Central memory CD4-positive, alpha-beta T cell (primary cell): ENCODE measurements at places on chromosomes 11 and 22.
A peak's percentile ranks its signal among the peaks of the same experiment; 100 is the strongest.

GRCh38 chr11:109747839-109748238 is 325.8 kb downstream of the C11orf87 start:
- DNase-seq: no peak

DNA sequence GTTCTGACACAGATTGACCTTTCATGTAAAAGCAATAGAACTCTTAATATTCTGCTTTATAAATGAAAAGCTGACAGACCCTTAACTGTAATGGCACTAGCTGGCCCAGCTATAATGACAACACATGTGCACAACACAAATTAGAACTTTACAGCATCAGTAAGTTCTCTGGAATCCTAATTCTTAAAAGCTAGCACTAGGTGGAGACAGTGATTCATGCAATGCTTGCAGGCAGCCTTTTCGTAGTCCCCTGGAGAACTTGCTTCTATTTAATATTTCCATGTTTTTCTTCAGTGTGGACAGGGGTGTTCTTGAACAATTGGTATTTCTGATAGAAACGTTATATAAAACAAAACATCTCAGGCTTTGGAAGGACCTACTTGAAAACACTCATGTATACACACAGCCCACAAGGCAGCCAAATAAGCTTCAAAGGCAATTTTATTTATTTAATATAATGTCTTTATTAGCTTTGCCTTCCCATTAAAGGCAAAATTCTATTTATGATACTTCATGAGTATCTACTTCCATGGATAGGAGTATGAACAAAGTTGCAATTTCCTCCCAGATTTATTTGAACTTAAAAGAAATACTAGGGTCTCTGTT is 374.3 kb upstream of the MPPED2 start:
- no peak for DNase-seq

DNA sequence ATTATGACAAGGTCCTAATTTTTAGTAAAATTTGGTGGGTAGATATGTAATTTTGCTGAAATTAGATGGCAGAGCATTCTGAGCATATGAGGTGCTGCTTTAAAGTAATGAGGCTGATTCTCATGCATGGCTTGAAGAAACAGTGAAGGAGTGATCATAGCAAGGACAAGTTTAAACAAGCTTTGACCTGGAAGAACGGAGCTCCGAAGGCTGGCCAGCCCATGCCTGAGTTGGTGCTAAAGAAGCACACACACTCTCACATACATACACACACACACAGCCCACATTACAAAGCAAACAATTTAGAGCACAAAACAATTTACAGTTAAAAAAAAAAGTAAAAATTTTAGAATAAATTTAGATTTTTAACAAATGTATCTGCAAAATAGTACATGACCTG is 150.7 kb downstream of the DCDC1 start:
- DNase-seq: no peak

GRCh38 chr11:96367342-96367741 is 22.4 kb downstream of the CCDC82 start:
- no peak for DNase-seq

- no peak for DNase-seq
These were observed 35.3 kb downstream of the LIF start for GRCh38 chr22:30211124-30211820.

GRCh38 chr11:112388496-112388895 is 127.8 kb upstream of the PLET1 start:
- DNase-seq: no peak

GRCh38 chr22:48429446-48430020 is 1398.1 kb downstream of the BRD1 start:
- no peak for DNase-seq

- DNase-seq: peak; percentile 73
These were observed at the start of gene RNASEH2C for GRCh38 chr11:65720211-65720934. Gene RNASEH2C, minus strand, starts transcription at chr11:65720798. Its CDS starts 40 bp downstream, at chr11:65720758.

GRCh38 chr22:49155770-49156580 is 671.7 kb downstream of the BRD1 start:
- DNase-seq: no peak

DNA sequence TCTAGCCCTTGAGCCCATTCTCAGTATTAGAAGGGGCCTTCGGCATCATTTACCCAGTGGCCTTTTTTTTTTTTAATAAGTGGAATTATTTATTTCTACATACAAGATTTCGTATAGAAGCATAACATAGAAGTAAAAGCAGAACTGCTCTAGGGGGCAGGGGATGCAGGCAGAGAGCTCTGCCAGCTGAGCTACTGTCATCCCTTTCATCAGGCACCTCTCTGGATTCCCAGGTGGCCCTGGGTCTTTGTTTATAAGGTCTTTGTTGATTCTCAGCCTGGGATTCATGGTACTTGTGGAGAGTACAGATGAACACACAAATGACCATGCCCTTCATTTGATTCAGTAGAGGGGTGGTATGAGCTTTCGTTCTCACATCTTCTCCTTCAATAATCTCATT is 66.4 kb downstream of the GAB2 start:
- DNase-seq: no peak

DNA sequence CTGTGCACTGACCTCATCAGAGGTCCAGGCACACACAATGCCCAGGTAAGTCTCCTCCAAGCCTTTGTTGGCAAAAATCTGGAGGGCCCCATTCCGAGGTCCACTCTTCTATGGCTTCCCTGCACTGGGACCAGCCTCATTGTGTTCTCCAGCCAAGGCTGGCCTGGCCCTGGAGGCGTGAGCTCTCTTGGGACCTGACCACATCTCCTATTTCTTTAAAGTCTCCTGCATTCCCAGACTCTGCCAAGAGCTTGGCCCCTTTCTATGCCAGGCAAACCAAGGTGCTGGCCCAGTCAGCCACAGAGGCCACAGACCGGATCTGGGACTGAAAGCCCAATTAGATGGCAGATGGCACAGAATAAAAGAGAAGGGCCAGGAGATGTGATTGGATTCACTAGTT is 55.1 kb downstream of the C11orf58 start:
- no peak for DNase-seq

- DNase-seq: no peak
These were observed 111.7 kb downstream of the MORC2 start for GRCh38 chr22:30856741-30857502.

DNA sequence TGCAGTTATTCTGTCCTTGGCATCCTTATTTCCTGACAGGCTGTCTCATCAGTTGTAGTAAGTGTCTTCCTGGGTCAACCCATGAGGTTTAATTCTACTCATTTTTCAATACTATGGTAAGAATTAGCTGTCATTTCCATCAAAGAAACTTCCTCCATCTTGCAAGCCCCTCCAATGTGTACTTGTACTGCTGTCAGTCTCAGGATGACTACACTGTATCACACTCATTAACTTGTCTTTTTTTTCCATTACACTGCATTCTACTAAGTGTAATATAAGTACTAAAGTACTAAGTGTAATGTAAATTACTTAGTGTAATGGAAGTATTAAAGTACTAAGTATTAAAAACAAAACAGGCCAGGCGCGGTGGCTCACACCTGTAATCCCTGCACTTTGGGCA is 102.8 kb downstream of the CWF19L2 start:
- DNase-seq: no peak

DNA sequence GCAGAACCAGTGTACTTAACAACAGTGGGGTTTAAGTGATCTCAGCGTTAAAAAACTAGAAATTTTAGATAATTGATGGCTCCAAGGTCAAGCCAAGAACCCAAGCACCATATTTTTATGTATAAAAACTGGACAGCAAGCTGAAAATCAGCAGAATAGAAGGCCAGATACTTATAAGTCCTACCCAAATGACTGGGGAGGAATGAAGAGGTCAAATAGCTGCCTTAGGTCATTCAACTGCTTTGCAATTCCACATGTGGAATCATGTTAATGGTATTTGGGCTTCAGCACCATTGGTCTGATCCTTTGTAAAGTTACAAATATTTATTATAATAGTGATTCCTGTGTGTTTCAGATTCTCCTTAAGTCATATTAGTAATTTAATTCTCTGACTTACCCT is 108.4 kb downstream of the FAT3 start:
- no peak for DNase-seq

DNA sequence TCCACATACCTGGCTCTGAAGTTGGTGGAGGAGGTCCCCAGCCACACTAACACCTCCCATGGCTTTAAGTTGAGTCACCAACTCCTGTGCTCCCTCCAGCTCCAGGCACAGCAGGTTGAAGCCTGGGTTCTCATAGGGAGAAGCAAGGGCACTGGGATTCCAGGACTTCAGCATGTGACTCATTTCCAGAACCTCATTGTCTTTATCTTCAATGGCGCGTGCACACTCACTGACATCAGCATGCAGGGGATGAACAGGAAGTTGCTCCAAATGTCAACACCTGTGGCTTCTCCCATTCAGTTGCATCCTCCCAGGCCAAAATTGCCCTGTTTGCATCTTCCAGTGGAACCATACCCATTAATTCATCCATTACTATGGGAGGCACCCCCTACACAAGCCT is 5.8 kb upstream of the UBQLNL start:
- no peak for DNase-seq

GRCh38 chr22:16721961-16722360 is 103.2 kb downstream of the XKR3 start:
- DNase-seq: no peak

GRCh38 chr11:115869780-115870431 is 365.7 kb upstream of the CADM1 start:
- DNase-seq: no peak

DNA sequence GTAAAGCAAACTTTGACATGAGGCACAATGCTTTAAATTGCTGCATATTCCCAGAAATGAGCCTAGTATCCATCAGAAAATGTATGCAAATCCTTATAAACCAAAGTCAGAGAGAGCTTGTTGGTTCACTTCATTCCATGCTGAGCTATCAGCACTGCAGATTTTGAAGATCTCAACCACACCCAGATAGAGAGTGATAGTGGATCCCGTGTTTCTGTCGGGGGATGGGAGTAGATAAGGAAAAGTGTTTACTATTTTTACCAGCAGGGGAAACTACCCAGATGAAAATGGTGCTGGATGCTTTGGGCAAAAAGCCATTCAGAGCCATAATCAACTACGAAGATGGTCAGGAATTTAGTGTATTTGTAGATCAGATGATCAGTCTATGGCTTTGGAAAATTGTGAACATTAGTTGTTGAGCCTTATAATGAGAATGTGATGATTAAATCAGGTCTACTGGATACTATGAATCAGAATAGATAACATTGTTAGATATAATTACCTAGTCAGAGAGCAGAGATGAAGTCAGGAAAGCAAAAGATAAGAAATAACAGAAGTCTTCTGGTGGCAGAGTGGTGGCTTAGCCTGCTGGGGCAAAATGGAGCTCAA is 10.8 kb downstream of the OR51B6 start:
- DNase-seq: no peak

DNA sequence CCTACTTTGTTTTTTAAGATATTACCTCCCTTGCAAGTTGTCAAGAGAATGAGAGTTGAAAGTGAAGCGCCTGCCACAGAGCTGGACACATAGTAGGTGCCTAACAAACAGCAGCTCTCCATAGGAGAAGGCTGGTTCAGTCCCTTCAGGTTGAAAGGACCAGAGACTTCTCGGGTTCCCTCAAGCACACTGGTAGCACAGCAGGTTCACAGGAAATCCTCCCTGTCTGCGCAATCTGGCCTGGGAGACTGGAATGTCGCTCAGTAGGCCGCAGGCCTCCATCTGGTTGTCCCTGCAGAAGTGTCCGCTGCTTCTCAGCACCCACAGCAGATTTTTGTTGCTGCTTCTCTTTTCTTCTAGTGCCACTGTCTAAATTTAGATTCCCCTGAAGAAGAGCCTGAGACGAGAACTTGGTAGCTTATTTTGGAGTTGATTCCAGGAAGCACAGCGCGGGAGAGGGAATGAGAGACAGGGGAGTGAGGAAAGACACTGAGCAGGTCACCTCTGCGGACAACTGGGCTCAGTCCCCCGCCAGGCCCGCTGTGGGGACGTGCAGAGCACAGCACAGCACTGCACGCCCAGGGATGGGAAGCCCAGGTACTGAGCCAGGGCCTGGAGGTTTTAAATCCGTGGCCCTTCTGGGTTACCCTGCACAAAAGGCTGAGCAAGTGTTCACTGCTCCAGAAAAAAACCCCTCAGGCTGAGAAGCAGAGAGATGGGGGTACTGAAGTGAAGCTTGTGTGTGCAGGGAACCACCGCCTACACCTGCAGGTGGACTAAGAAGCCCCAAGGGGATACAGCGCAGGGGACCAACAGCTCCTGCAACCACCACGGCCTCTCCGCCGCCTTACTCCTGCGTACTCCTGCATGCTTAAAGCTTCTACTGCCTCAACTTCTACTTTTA is 31.6 kb downstream of the RBX1 start:
- DNase-seq: no peak

GRCh38 chr11:43508511-43508918 is 149.8 kb downstream of the TTC17 start:
- no peak for DNase-seq

GRCh38 chr22:48717076-48717810 is 1110.4 kb downstream of the BRD1 start:
- DNase-seq: no peak

GRCh38 chr22:28112190-28112544 is 193.1 kb upstream of the PITPNB start:
- no peak for DNase-seq

- DNase-seq: peak; percentile 99
These were observed 6.7 kb downstream of the CENPM start for GRCh38 chr22:41939981-41940831.

DNA sequence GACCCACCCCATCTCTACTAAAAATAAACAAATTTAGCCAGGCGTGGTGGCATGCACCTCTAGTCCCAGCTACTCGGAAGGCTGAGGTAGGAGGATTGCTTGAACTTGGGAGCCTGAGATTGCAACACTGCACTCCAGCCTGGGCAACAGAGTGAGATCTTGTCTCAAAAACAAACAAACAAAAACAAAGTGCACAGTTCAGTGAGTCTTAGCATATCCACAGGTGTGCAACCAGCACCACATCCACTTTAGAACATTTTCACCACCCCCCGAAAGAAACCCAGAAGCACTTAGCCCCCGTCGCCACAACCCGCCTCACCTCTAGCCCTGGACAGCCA is 27.4 kb downstream of the MB start:
- no peak for DNase-seq

- peak; percentile 50 for DNase-seq
These were observed 1.3 kb downstream of the DENND5A start for GRCh38 chr11:9263840-9264315.

DNA sequence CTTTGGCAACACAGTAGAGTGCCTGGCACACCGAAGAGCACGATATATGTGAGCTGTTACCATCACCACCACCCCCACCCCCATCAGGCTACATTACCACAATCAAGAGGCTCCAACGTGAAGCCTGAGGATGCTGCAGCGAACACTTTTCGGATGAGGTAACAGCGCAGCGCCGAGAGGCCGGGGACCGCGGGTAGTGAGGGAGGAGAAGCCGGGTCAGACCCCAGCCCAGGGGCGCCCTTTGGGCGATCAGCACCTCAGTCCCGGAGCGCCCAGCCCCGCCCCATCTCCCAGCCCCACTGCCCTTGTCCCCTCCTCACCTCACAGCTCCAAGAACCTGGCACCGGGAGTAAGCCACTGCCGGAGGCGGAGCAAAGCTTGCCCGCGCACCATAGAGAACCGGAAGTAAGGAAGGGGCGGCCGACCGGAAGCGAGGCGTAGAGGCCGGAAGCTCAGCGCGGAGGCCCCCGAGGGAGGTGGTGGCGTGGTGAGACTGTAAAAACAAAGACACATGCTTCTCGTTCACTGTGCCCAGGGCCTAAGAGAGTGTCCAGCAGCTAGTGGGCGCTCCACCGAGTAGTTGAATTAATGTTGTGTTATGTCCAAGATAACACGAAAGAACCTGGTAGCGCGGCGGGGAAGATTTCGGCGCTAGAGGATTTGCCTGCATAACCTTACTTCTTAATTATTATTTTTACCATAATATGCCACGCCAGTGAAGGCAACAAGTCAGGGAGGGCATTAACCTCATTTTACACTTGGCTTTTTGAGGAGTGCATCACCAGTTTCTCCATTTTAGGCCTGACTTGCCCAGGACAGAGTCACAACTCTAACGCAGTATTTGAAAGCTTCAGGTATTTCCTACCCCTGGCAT is at the start of gene THOC5:
Gene THOC5 (minus strand): TSS at position 407 of the 874 bp plus-strand sequence. CDS start 4,610 bp downstream, outside the sequence.
- peak; percentile 84 for DNase-seq

GRCh38 chr11:123176785-123177184 is 18.3 kb downstream of the CLMP start:
- DNase-seq: no peak
